Fibroblast of the aortic adventitia (primary cell): ENCODE measurements at places on chromosomes 2 and 18. TPM values are rescaled to one million over a fixed set of nuclear protein-coding genes. Genes with fewer than 3 reads are reported as not detected.

GRCh38 chr2:164112105-164112504 is 376.3 kb upstream of the FIGN start:
- DNase-seq = no peak

DNA sequence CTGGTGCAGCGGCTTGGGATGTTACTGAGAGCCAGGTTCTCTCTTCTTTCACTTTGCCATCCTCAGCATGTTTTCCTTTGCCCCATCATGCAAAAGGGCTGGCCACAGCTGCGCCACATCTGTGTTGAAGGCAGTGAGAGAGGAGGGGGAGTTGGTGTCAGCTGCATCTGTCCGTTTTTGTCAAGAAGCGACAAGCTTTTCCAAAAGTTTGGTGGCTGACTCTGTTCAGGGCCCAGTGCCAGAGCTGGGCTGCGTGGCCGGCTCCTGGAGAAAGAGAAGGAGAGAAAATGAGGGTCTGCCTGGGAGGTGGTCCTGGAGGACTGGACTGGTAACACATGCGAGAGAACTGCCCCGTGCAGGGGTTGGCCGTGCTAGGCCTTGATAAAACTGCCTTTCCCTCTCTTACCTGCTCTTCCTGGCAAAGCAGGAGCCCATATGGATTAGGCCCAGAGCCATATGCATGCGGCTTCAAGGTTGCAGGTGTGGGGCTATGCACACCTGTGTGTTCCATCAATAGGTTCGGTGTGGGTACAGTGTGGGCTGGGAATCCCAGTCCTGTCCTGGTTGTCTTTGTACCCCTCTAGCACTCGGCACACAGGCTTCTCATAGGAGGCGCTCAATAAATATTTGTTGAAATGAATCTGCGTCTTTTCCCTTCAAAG is 9.0 kb downstream of the RNF144A start:
- DNase-seq = no peak

GRCh38 chr2:213274143-213274542 is 10.1 kb upstream of the SPAG16 start:
- no peak for DNase-seq

- peak; percentile 21 for DNase-seq
These were observed 80.5 kb downstream of the AAK1 start for GRCh38 chr2:69563021-69563420.

GRCh38 chr2:2182551-2183071 is 148.5 kb downstream of the MYT1L start:
- DNase-seq = no peak

DNA sequence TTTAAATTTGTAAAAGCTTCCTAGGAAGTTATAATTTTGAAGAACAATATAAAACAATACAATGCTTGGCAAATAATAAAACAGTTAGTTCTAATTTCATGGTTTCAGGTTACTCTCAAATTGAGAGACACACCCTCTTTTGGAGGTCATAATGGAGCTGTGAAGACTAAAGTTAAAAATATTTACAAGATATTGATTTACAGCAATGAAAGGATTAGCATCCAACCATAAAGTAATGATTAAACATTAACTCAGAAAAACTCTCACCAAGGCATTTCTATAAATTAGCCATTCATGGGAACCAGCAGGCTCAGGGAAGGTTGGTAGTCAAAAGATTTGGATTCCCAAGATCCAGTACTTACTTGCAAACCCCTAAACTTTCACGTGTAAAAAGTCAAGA is 6.4 kb downstream of the DPP4 start:
- DNase-seq = no peak

GRCh38 chr2:109439986-109440385 is 173.8 kb downstream of the SEPTIN10 start:
- no peak for DNase-seq

GRCh38 chr2:238439917-238440316 is 13.2 kb downstream of the ASB1 start:
- no peak for DNase-seq

- DNase-seq = no peak
These were observed 36.6 kb downstream of the SPRED2 start for GRCh38 chr2:65395621-65396347.

DNA sequence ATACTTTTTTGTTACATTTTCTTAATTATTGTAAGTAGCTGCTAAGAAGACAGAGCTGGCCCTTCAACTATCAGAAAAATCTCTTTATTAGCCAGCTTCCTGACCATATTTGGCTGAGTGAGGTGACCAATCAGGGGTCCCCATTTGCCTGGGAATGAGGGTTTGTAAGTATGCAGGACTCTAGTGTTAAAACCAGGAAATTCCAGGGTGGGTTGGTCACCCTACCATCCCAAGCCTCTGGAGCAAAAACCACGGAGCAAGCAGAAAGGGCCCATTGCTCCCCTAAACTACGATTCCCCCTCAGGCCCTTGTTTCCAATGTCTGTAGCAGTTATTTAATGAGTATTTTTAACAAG is 165.6 kb upstream of the NCKAP5 start:
- DNase-seq = peak; percentile 38

GRCh38 chr18:13577091-13577697 is 149.2 kb downstream of the FAM210A start:
- peak; percentile 21 for DNase-seq

TEX44 gene
- total RNA-seq = not detected in 2 replicates

C2orf80 gene
- total RNA-seq = not detected in 2 replicates

LIMS2 gene
- 7.8 and 11.3 TPM in 2 replicates for total RNA-seq

TMEFF2 gene
- 4.7 and 9.4 TPM in 2 replicates for total RNA-seq

LIMS4 gene
- 4.7 and 6.1 TPM in 2 replicates for total RNA-seq

RIT2 gene
- total RNA-seq = not detected in 2 replicates

SAG gene
- total RNA-seq = not detected in 2 replicates
